ENCODE measurements at places on chromosomes 7 and 10.

DNA sequence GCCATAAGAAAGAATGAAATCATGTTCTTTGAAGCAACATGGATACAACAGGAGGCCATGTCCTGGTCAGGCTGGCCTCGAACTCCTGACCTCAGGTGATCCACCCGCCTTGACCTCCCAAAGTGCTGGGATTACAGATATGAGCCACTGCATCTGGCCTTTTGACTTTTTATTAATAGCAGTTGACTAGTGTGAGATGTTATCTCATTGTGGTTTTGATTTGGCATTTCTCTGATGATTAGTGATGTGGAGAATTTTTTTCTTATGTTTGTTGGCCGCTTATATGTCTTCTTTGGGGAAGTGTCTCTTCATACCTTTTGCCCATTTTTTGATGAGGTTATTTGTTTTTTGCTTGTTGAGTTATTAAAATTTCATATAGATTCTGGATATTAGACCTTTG, 400.9 kb downstream of the SUGCT start:
- no peak for DNase-seq

- DNase-seq = peak; percentile 29
These were observed 1.2 kb downstream of the CASD1 start for GRCh38 chr7:94510582-94511496.

DNA sequence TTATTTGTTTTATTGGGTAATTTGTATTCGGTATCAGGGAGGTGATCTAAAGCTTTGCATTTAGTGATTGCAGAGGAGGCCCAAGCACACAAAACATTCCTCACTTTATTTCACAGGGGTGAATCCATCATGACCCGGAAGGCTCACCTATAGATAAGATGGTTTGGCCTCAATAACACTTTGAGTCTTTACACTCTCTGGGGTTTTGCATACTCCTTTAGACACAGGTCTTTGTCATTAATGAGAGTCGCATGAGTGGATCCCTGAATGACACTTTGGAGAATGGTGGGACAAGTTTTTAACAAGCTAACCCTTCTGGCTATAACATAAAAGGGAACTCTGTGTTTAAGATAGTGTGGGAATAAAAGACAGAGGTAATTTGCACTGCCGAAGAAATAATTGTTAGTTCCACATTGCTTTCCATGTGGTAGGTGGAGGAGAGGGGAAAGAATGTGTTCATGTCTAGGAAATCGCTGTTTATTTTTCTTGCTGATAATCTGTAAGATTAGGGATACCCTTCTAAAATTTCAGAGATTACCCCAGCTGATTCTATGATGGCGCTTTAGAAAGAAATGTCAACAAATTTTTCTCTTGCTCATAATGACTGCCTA, 455.8 kb downstream of the TFEC start:
- DNase-seq = no peak

GRCh38 chr7:66537380-66537779, 91.3 kb upstream of the KCTD7 start:
- no peak for DNase-seq

DNA sequence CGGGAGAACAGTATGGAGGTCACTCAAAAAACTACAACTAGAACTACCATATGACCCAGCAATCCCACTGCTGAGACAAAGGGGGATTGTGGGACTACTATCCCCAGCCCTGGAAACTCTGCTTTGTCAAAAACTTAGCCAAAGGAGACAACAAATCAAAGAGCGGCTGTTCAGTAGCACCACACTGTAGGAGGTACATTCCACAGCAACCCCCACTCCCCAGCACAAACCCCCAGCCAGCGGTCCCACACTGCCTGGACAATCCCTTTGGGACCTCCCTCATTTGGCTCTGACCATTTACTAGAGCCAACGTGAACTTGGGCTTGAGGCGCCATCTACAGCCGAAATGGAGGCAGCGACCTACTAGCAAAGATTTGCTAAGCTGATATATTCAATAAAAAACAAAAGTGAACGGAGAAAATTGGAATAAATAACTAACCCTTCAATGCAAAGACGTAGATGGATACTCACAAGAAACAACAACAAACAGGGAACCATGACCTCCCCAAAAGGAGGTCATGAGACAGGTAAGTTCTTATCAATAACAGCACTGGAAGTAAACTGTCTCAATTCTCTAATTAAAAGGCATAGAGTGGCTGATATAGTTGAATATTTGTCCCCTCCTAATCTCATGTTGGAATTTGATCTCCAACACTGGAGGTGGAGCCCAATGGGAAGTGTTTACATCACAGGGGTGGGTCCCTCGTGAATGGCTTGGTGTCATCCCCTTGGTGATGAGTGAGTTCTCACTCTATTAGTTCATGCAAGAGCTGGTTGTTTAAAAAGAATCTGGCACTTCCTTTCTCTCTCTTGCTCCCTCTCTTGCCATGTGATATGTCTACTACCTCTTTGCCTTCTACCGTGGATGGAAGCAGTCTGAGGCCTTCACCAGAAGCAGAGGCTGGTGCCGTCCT, 119.0 kb upstream of the KCNMA1 start:
- DNase-seq = peak; percentile 77

DNA sequence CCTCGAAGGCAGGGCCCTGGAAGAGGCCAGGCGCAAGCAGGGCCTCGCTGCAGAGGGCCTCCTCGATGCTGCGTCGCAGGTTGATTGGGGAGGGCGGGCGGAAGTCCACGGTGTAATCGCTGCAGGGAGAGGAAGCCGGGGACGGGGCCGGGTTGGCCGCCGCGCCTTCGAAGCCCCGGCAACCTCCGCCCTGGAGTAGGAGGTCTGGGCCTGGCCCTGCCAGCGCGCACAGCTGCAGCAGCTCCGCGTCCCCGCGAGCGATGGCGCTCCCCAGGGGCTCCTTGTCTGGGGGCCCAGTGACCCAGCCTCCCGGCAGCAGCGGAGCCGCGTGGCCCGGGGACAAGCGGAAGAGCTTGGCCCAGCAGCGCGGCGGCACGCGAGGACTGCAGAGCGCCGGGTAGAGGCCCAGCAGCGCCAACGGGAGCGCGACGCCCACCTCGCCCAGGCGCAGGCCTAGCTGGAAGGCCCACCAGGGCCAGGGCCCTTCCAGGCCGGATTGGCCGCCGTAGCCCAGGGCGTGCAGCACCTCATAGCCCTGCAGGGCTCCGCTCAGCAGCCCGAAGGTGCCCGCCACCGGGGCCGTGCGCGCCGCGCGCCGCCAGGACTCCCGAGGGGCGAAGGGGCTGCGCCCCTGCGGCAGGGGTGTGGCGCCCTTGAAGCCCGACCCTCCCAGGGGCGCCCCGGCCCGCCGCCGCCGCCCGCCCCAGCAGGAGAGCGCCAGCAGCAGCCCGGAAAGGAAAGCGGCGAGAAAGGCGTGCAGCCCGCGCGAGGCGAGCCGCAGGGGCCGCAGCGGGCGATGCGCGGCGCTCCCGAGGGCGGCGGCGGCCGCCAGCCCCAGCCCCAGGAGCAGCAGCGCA, 7.8 kb upstream of the RBM28 start:
- DNase-seq = no peak

- DNase-seq = no peak
These were observed 202.2 kb downstream of the VTI1A start for GRCh38 chr10:112649006-112649821.

DNA sequence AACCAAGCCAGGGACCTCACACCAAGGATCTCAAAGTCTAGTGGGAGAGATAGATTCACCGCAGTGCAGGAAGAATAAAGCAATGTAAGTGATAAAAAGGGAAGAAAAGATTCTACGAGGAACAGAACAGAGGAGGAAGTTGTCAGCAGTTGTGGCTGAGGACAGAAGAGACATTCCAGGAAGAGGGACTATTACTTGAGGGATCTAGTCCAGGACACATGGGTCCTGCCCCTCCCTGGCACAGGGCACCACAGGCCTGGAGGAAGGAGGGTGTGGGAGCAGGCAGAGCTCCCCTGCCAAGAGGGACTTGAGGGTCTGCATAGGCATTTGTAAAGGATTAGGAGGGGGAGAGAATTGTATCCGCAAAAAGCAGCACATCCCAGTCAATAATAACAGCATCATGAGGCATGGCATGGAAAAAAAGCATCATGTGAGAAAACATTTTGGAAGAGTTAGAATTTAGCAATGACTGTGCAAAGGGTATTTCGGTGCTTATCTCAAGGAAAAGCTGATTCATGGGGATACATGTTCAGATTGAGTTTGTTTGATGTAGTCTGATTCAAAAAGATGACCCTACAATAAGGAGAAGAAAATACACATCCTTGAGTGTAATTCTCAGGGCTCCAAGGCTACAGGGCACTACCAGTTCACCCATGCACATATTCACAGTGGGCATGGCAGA, 12.7 kb downstream of the C10orf71 start:
- DNase-seq = no peak

DNA sequence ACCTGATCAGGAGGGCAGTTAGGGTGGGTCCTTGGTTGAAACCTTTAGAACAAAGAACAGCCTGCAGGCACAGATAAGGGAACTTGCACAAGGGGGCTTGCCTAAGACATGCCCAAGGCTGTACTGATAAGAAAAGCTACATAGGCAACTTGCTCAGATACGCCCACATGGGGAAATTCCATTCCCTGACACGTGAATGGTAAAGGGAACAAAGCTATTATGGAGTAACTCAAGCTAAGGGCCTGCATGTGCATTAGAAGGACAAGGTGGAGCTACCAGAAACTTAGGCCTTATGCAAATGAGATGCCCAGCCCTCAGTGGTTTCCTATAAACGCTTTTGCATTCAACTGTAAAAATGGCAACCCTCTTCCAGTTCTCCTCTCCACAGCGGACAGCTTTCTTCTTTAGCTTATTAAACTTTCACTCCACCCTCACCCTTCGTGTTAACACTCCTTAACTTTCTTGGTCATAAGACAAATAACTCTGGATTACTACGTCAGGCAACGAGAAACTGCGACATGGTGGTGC, 1192.1 kb upstream of the CELF2 start:
- no peak for DNase-seq

DNA sequence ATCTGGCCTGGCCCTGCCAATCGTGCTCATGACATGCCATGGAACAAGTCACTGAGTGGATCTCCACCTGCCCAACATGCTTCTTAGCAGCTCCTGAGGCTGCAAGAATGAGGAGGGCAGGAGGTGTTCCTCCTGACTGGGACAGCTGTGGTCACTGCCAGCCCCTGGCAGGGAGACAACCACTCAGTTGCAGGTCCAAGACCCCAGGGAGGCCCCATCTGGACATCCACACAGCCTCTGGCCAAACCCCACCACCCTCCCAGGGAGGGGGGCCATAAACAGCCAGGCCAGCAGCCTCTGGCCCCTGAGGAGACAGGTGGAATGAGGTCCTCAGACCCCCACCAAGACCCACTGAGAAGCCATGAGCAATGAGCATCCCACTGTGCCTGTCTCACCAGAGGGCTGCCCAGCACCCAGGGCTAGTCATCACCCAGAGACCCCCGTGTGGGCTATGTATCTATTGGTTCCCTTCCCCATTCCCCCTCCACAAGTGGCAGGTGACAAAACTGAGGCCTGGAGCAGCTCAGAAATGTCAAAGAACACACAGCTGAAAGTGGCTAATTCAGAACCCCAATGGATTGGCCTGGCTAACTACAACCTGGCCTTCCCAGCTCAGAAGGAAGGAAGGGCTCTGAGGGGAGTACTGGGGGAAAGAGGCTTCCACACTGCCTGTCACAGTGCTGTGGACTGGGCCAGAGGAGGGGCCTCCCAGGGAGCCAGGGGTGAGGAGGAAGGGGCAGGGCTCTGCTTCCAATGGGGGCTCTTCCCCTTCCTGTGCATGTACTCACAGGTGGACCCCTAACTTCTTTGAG, 3.0 kb downstream of the GPRIN2 start:
- no peak for DNase-seq

- no peak for DNase-seq
These were observed 150.9 kb downstream of the UBE2H start for GRCh38 chr7:129801882-129802281.

DNA sequence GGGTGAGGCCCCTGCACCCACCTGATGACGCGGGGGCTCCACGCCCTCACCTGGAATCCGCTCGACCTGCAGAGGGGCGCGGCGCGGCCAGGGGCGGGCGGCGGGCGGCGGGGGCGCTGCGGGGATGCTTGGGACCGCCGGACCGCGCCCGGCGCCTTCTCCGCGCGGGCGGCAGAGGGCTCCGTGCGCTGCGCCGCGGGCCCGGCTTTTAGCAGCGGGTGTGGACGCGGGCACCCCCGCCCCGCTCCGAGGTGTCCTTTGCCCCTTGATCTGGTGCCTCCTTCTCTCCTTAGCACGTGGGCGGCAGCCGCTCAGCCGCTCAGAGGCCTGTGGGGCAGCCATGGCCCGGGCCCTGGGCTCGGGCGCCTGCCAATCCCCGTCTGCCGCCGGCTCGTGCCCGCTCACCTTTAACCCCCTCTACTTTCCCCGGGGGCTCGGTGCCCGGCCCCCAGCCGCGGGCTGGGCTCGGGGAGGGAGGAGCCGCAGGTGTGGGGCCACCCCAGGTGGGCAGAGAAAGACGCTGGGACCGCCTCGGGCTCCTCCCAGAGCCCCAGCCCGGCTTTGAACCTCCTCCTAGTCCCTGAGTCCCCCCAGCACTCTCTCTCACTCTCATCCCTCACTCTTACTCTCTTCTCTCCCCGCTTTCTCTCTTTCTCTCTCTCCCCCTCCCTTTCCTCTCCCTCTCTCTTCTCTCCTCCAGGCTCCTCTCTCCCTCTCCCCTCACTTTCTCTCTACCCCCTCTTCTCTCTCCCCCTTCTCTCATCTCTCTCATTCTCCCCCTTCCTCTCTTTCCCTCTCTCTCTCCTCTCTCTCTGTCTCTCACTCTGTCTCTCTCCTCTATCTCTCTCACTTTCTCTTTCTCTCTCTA, 19.7 kb upstream of the VPS37D start:
- no peak for DNase-seq

DNA sequence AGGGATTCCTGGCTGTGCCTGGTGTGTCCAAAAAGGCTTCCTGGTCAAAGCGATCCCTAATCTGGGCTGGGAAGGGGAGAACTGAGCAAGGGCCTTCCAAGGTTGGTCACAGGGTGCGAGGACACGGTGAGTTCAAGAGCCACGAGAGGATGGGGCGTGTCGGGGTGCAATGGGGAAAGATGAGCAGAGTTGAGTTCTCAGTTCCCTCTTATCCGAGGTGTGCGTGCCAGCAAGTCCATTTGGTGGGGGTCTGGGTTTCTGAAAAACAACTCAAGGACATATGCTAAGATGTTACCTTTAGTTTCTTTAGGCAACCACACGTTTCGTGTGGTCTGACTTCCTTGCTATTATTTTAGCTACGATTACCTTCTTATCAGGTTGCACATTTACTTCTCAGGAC, 1.3 kb downstream of the ZNF775 start:
- no peak for DNase-seq

- no peak for DNase-seq
These were observed 331.0 kb downstream of the ADARB2 start for GRCh38 chr10:1406132-1406966.

Measured in astrocyte of the spinal cord (primary cell).